ENCODE measurements at places on chromosomes 5 and 9.
A peak's percentile ranks its signal among the peaks of the same experiment; 100 is the strongest.

GRCh38 chr5:173456751-173457171 is 128.5 kb upstream of the STC2 start:
- no peak overlapping the region for H3K4me3 ChIP-seq
- no peaks in the 10 kb centered on the region for H3K36me3 ChIP-seq
- no peak overlapping the region for H3K27ac ChIP-seq
- H3K4me1 ChIP-seq = no peaks in the 10 kb centered on the region
- no peak for DNase-seq

DNA sequence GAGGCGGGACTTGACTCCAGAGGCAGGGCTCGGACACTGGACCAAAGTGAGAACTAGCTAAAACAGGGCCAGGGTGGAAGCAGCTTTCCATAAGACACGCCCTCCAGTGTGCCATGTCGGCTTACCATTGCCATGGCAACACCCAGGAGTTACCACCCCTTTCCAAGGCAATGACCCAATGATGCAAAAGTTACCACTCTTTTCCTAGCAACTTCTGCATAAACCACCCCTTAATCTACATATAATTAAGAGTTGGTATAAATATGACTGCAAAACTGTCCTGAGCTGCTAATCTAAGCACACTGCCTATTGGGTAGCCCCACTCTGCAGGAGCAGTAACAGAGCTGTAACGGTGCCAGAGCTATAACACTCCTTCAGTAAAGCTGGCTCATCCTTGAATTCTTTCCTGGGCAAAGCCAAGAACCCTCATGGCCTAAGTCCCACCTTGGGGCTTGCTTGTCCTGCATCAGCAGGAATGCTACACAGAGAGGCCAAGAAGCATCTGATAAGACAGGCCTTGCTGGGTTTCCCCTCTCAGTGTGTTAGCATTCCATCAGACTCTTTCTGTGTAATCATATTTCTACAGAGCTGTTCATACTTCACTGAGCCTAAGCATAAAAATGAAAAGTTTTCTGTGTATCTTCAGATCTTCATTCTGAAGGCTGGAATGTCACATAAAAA is 262.7 kb upstream of the KLF9 start:
- no peaks in the 10 kb centered on the region for H3K27me3 ChIP-seq
- H3K27ac ChIP-seq = no peak overlapping the region
- no peak overlapping the region for H3K4me3 ChIP-seq
- H3K36me3 ChIP-seq = no peaks in the 10 kb centered on the region
- no peak for DNase-seq

DNA sequence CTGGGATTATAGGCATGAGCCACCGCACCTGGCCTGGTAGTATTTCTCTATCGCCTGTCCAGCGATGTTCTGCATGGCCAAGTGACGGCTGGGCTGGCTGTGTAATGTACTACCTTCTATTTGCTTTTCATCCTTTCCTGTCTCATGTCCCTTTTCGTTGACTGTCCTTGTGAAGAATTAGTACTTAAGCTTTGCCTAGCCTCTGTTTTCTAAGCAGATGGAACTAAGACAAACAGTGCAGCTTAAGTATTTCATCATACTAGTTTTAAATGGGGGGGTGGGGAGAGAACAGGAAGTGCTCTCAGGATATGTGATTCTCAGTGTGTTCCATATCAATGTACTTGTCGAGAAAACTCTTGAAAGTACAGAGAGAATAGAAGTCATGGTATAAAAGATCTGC is 31.7 kb upstream of the CCL21 start:
- H3K36me3 ChIP-seq = no peaks in the 10 kb centered on the region
- no peak overlapping the region for H3K27ac ChIP-seq
- no peaks in the 10 kb centered on the region for H3K4me1 ChIP-seq

GRCh38 chr5:6085341-6085860 is 292.9 kb downstream of the MED10 start:
- no peaks in the 10 kb centered on the region for H3K36me3 ChIP-seq
- no peak overlapping the region for H3K4me3 ChIP-seq
- no peak overlapping the region for H3K27ac ChIP-seq
- no peaks in the 10 kb centered on the region for H3K4me1 ChIP-seq
- DNase-seq = no peak

GRCh38 chr5:146945617-146946084 is 67.1 kb upstream of the PPP2R2B start:
- peaks cover 6% of the 10 kb centered on the region for H3K4me1 ChIP-seq
- H3K27ac ChIP-seq = no peak overlapping the region
- H3K36me3 ChIP-seq = no peaks in the 10 kb centered on the region
- DNase-seq = no peak
- H3K27me3 ChIP-seq = no peaks in the 10 kb centered on the region

GRCh38 chr5:64973215-64973614 is 204.5 kb downstream of the CWC27 start:
- H3K27me3 ChIP-seq = no peaks in the 10 kb centered on the region
- no peak for DNase-seq
- no peaks in the 10 kb centered on the region for H3K4me1 ChIP-seq
- H3K36me3 ChIP-seq = peaks cover 20% of the 10 kb centered on the region

GRCh38 chr5:143427122-143427735 is 23.7 kb upstream of the NR3C1 start:
- no peaks in the 10 kb centered on the region for H3K36me3 ChIP-seq
- H3K27ac ChIP-seq = no peak overlapping the region
- H3K4me3 ChIP-seq = no peak overlapping the region
- H3K27me3 ChIP-seq = no peaks in the 10 kb centered on the region
- no peaks in the 10 kb centered on the region for H3K4me1 ChIP-seq

- no peaks in the 10 kb centered on the region for H3K4me1 ChIP-seq
- peaks cover 4% of the 10 kb centered on the region for H3K36me3 ChIP-seq
- H3K27me3 ChIP-seq = no peaks in the 10 kb centered on the region
- H3K4me3 ChIP-seq = no peak overlapping the region
- H3K27ac ChIP-seq = no peak overlapping the region
- no peak for DNase-seq
Observed at GRCh38 chr5:10702911-10703491, 58.0 kb downstream of the DAP start.

GRCh38 chr9:24245988-24246387 is 299.7 kb downstream of the IZUMO3 start:
- no peaks in the 10 kb centered on the region for H3K36me3 ChIP-seq
- no peak for DNase-seq
- H3K27me3 ChIP-seq = no peaks in the 10 kb centered on the region
- no peaks in the 10 kb centered on the region for H3K4me1 ChIP-seq
- H3K27ac ChIP-seq = no peak overlapping the region

DNA sequence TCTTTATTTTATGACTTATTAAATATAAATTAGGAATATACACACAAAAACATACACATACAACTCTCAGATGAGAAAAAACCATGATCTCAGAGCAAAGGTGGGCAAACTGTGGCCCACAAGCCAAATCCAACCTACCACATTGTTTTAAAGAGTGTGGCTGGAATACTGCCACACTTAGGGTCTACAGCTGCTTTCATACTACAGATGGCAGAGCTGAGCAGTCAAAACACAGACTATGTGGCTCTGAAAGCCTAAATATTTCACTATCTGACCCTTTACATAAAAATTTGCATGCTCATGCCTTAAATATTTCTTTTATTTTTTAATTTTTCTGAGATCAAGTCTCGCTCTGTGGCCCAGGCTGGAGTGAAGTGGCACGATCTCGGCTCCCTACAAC is 28.3 kb downstream of the LEAP2 start:
- H3K4me3 ChIP-seq = no peak overlapping the region
- no peaks in the 10 kb centered on the region for H3K4me1 ChIP-seq
- no peak overlapping the region for H3K27ac ChIP-seq
- peaks cover 76% of the 10 kb centered on the region for H3K36me3 ChIP-seq
- no peaks in the 10 kb centered on the region for H3K27me3 ChIP-seq

GRCh38 chr5:98470747-98471146 is 302.7 kb upstream of the RGMB start:
- no peak for DNase-seq
- H3K27me3 ChIP-seq = no peaks in the 10 kb centered on the region
- H3K4me3 ChIP-seq = no peak overlapping the region
- H3K4me1 ChIP-seq = no peaks in the 10 kb centered on the region

DNA sequence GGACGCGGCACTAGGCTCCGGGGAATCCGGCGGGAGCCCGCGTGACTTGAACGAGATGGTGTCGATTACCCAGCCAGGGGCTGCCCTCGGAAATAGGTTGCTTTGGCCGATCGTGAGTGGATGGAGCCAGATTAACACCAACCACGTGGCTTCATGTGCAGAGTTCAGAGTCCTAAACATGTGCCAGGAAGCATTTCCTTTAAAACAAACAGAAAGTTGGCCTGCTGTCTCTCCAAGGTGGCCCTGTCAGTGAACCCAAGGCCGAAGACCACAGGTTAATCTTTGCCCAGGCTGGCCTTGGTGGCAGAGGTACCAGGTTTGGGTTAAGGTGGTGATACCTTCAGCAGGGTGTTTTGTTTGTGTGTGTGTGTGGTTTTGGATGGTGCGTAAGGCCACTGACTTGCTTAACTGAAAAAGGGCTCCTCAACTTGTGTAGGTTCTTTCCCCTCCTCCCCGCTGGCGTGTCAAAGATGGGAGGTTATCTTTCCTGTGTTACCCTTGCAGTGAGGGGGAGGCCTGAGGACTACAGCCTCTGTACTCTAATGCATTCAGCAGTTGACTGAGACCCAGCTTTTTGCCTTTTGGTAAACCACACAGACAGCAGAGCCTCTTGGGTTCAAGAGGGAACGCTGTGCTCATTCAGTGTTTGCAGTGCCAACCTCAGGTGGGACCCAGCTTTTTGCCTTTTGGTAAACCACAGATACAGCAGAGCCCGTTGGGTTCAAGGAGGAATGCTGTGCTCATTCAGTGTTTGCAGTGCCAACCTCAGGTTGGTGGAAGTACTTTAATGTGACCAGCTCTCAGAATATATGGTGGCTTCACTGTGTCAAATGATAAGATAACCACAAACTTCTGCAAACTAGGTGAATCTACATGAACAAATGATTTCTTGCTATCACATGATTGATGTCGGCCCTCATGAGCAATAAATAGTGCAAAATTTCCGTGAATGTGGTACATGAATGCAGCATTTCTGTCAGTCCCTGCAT is 1.4 kb downstream of the IQGAP2 start:
- peak; percentile 15 for DNase-seq
- H3K27ac ChIP-seq = no peak overlapping the region
- H3K4me1 ChIP-seq = peaks cover 5% of the 10 kb centered on the region

- H3K4me3 ChIP-seq = no peak overlapping the region
- H3K4me1 ChIP-seq = no peaks in the 10 kb centered on the region
- no peaks in the 10 kb centered on the region for H3K36me3 ChIP-seq
Observed at GRCh38 chr5:58127255-58128220, 332.3 kb downstream of the PLK2 start.

GRCh38 chr9:37559125-37559524 is 17.1 kb downstream of the FBXO10 start:
- no peak for DNase-seq
- H3K27ac ChIP-seq = no peak overlapping the region
- H3K4me3 ChIP-seq = no peak overlapping the region
- no peaks in the 10 kb centered on the region for H3K27me3 ChIP-seq

- no peaks in the 10 kb centered on the region for H3K4me1 ChIP-seq
- no peak overlapping the region for H3K4me3 ChIP-seq
- DNase-seq = no peak
- no peak overlapping the region for H3K27ac ChIP-seq
- H3K27me3 ChIP-seq = no peaks in the 10 kb centered on the region
- H3K36me3 ChIP-seq = no peaks in the 10 kb centered on the region
Observed at GRCh38 chr5:15452030-15452429, 48.0 kb upstream of the FBXL7 start.

DNA sequence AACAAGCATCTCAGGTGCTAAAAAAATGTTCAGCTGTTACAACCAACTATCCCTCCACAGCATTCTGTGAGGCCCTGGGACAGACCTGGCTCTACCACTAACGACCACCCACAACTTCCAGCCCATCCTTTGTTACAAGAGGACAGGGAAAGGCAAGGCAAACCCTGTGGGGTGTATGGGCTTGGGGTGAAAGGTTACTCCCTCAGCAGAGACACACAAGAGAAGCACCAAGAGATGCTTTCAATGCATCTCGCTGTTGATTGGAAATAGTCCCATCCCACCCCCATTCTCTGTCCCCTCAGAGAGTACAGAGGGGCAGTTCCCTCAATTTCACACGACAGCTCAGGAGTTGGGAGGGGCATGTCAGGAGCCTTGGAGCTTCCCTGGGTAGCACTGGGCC is 234.1 kb downstream of the CAAP1 start:
- no peak overlapping the region for H3K4me3 ChIP-seq
- H3K36me3 ChIP-seq = no peaks in the 10 kb centered on the region
- peaks cover 12% of the 10 kb centered on the region for H3K4me1 ChIP-seq
- no peak overlapping the region for H3K27ac ChIP-seq
- DNase-seq = peak; percentile 59
- H3K27me3 ChIP-seq = no peaks in the 10 kb centered on the region

DNA sequence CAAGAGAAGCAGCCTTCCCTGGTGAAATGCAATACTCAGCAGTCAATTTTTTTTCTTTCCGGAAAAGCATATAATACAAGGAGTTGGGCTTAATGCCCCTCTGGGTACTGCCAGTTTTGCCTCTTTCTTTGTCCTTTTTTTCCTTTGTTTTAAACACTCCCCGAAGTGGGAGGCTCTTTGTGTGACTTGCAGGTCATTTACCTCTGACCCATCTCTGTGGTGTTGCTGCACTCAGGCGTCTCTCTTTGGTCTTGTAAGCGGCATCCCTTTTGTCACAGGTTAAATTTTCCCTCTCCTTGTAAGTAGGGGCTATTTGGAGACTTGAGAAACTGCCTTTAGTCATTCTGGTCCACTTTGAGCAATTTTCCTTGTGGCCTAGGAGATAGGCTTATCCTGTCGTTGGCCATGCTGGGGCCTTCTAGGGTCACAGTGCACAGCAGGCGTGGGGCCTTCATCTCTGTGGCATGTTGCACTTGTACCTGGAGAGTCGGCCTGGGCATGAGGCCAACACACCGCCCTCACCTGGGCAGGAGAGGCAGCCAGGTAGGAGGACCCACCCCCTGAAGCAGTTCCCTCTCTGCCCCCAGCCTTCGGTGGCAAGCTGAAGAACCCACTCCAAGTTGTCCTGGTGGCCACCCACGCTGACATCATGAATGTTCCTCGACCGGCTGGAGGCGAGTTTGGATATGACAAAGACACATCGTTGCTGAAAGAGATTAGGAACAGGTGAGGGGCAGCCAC is 27.7 kb upstream of the CTSL start:
- peaks cover 9% of the 10 kb centered on the region for H3K4me1 ChIP-seq
- DNase-seq = no peak
- H3K27me3 ChIP-seq = no peaks in the 10 kb centered on the region
- no peak overlapping the region for H3K4me3 ChIP-seq

DNA sequence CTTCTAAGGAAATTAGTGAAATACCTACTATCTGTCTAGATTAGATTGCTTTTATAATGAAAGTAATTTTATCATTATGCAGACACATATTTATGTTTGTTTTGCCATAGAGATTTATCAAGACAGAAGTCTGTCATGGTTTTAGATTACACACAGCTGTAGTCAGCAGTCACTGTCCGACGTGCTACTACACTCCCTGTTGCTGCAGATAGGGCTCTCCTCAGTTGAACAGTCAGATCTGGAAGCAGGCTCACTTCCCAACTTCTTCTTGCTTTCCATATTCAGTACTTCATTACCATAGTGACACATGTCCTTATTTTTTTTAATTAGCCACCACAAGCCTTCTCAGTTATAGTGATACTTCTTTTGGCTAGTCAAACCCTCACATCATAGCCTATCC is 329.9 kb upstream of the ITGA1 start:
- no peaks in the 10 kb centered on the region for H3K27me3 ChIP-seq
- H3K36me3 ChIP-seq = no peaks in the 10 kb centered on the region
- no peak for DNase-seq
- no peak overlapping the region for H3K27ac ChIP-seq

GRCh38 chr5:73486119-73486899 is 11.9 kb upstream of the BTF3 start:
- H3K4me1 ChIP-seq = no peaks in the 10 kb centered on the region
- no peak for DNase-seq
- H3K27ac ChIP-seq = no peak overlapping the region
- H3K4me3 ChIP-seq = no peak overlapping the region
- peaks cover 49% of the 10 kb centered on the region for H3K27me3 ChIP-seq
